Right lung (tissue), 10 donors: ENCODE measurements at places on chromosomes 3 and 15. TPM values are rescaled to one million over a fixed set of nuclear protein-coding genes. Genes with fewer than 3 reads are reported as not detected.

Gene NR2E3
- 0.59 TPM for polyA plus RNA-seq

GRCh38 chr3:161171113-161171512 lies 50.0 kb upstream of the NMD3 start:
- DNase-seq: no peak

- DNase-seq: no peak
Observed at GRCh38 chr3:190302212-190302867, 19.9 kb downstream of the CLDN1 start.

GRCh38 chr3:150291515-150291914 lies 116.6 kb upstream of the TSC22D2 start:
- DNase-seq: no peak

GRCh38 chr15:94265982-94266381 lies 34.6 kb downstream of the MCTP2 start:
- no peak for DNase-seq

DNA sequence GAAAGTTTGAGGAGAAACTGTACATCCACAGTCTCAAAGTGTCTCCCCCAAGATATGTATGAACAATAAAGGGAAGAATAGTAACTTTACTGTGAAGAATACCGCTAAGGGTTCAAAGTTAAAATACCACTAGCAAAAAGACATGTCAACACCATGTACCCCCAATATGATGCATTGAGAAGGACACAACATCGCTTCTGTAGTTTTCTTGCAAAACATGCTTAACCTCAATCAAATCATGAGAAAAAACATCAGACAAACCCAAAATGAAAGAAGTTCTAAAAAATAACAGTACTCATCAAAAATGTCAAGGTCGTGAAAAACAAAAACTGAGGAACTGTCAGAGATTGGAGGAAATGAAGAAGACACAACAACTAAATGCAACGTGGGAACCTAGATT lies 3.6 kb downstream of the HERC1 start:
- DNase-seq: no peak
